ENCODE measurements at places on chromosomes 12 and 14.

- DNase-seq = no peak
Measured at GRCh38 chr12:85657836-85658630, 178.2 kb downstream of the RASSF9 start.

DNA sequence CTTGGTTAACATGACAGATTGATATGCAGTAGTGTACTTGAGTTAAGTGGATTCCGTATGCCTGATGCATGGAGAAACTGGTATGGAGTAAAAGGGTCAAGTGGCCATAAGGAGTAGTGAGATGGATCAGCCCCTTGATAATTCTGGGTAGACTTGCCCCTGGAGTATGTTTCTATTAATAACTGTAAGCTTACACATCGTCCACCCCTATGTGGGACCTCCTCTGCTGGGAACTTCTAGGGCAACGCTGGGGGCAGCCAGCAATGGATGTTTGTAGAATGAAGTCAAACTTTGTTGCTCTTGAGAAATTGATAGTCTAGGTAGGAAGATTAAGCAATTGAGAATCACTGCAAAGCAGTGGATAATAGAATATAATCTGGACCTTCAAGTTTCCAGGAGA, 3.5 kb downstream of the C12orf75 start:
- DNase-seq = no peak

GRCh38 chr12:56989861-56990610, 16.3 kb downstream of the ZBTB39 start:
- DNase-seq = no peak

DNA sequence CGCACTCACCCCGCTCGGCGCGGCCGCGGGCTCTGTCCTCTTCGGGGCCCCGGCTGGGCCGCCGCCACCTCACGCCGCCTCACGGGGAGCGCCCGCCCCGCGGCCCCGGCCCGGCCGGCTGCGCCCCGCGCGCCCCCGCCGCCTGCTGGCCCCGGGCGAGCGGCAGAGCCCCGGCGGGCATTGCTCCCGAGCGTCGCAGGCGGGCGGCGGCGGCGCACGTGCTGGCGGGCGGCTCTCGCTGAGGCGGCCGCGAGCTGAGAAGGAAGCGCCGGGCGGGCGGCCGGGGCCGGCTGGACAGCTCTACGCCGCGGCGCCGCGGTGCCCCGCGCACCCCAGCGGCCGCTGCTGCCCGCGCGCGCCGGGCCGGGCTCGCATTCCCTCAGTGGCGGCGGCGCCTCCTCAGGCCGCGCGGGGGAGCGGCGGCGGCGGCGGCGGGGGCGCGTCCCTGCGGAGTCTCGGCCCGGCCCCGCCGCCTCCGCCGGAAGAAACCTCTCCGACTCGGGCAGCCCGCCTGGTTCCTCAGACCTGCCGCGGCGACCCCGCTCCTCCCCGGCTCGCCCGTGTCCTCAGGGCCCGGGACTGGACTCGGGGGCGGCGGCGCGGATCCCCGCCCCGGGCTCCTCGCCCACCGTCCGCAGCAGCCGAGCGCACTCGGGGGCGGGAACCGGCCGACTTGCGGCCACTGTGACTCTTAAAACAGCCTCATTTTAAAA, at the start of gene PITPNM2:
Gene PITPNM2 (minus strand): TSS at position 347 of the 713 bp plus-strand sequence. CDS start 116,500 bp downstream, outside the sequence.
- DNase-seq = no peak

- DNase-seq = no peak
Measured at GRCh38 chr12:44709166-44709565, 166.9 kb downstream of the NELL2 start.

DNA sequence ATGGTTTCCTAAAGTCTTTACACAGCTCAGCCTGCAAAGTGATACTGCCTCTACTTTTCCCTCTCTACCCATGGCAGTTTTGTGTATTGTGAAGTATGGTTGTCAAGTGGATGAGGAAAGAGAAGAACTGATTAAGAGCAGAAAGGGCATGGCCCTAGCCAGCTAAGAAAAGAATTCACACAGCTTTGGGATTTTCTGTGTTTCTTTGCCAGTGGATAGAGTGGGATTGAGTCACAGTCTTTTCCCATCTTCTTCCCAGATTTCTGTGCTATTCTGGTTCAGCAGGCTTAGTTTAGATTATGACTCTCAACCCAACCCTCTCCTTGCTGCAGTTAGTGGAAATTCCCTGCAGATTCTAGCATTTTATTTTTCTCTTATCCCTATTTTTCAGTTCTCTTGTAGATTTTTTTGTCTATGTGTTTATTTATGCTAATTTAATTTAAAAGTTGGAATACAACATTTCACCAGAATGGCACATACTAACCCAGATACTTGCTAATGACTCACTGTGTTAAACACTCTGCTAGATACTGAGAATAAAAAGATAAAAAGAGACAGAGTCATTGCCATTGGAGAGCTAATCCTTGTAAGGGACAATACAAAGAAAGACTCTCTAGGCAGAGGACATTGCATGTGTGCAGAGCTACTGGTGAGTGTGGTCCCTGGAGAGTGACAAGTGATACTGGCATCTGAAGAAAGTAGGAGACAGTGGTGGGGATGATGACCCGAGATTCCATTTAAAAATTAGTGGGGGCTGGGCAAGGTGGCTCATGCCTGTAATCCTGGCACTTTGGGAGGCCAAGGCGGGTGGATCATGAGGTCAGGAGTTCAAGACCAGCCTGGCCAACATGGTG, 106.3 kb downstream of the ST8SIA1 start:
- DNase-seq = no peak

DNA sequence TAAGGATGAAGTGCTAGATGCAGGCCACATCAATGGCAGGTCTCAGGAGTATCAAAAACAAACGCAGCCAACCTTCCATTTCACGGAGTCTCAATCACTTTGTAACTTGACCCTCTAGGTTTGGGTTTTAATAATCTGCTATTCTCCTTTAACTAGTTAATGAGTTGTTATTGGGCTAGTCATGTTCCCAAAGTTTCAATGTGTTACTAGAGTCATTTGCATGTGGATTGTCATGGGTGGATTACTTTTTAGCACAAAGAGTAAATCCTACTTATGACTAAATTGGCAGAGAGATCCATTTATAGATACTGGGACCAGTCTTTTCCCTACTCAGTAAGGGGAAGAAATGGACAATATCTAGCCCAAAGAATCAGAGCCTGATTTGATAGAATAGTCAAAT, 151.0 kb downstream of the BCAT1 start:
- no peak for DNase-seq

All from Jurkat, Clone E6-1 (cell line).